G401 (cell line): ENCODE measurements at places on chromosomes 1 and 21.

GRCh38 chr1:183986941-183987340, 50.6 kb downstream of the COLGALT2 start:
- DNase-seq = no peak

- peak; percentile 27 for DNase-seq
These were observed 38.8 kb upstream of the ADORA3 start for GRCh38 chr1:111542187-111542586.

DNA sequence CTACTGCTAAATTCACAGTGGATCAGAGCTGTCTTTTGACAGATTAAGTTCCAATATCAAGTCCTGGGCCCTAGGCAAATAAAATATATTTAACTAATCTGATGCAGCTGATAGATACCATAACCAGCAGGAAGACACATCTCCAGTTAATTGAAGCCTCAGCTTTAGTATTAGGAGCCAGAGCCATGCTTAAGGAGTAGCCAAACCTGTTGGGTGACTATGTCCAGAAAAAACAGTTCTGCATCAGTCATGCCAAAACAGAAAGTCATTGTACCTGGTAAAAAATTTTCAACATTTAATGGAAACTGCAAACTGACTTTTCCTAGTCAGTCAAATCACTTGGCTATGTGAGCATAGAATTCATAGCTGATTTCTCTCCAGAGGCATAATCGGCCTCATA, 200.5 kb upstream of the RUNX1 start:
- no peak for DNase-seq

- DNase-seq = peak; percentile 9
These were observed 37.8 kb upstream of the CCSAP start for GRCh38 chr1:229380536-229381160.

DNA sequence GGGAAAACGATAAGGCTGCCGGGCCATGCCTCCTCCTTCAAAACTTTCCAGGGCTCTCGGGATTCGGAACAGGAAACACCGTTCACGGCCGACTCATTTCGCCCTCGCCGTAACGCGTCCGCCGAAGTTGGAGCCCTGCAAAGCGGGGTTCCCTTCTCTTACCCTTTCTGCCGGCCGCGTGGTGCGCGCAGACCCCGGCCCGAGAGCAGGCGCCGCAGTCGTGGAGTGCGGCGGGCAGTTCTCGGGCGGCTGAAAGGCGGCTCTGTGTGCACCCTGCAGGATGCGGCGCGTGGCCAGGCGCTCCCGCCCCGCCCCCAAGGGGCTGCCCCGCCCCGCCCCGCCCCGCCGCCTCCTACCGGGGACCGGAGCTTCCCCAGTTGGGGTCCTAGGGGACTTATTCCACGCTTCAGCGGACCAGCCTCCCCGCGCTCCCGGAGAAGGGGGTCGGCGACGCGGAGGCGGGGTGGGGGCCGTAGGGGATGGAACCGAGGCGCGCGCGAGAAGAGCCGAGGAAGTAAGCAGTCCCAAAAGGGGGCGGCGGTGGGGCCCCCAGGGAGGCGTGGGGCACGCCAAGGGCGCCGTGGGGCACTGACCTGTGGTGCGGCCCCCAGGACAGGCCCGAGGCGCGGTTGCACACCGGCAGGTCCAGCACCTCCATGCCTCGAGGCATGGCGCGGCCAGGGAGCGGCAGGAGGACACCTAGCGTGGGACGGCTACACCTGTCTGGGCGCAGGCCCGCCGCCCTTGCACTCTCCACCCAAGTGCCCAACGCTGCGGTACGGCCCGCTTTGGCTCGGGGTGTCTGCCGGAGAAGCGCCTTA, at the start of gene MCOLN2:
Gene MCOLN2, minus strand, starts transcription at position 268 of the 821 bp plus-strand sequence. Its CDS starts 241 bp downstream, at position 27.
- DNase-seq = no peak

DNA sequence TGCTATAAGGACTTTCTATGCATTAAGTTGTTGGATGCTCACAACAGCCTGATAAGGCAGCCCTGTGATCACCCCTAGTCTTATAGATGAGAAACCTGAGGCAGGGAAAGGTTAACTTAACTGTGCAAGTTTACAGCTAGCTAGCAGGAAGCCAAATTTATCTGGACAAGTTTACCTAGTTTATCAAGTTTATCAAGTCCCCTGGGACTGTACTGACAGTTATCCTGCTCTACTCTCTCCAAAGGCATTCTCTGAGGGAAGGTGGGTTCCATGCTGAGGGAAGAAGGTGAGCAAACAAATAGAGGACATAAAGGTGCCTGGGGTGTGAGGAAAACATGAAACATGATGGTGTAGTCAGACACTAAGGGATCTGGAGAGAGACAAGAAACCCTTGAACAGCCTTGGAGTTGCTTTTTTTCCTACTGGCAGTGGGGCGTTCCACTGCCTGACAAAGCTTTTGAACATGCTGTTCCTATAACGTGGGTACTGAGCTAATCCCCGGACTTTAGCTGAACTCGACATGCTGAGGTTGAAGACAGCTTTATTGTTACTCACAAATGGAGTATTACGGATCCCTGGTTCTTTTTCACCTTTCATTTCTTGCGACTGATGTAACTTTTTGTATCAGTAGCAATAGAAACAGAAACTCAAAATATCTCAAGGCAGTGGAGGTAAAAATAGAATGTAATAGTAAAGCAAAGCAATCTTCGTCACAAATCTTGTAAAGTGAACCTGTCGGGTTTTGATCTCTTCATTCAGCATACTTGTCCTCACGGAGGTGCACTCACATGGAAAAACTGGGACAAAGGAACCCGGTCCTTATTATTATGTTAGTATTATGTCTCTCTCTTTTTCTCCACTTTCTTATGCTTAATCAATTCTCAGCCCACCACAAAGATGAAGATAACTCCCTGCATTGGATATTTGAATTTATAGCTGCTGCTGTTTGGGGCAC, 42.4 kb upstream of the ESRRG start:
- DNase-seq = no peak

- DNase-seq = no peak
These were observed 52.0 kb upstream of the KCNA3 start for GRCh38 chr1:110726755-110727154.

DNA sequence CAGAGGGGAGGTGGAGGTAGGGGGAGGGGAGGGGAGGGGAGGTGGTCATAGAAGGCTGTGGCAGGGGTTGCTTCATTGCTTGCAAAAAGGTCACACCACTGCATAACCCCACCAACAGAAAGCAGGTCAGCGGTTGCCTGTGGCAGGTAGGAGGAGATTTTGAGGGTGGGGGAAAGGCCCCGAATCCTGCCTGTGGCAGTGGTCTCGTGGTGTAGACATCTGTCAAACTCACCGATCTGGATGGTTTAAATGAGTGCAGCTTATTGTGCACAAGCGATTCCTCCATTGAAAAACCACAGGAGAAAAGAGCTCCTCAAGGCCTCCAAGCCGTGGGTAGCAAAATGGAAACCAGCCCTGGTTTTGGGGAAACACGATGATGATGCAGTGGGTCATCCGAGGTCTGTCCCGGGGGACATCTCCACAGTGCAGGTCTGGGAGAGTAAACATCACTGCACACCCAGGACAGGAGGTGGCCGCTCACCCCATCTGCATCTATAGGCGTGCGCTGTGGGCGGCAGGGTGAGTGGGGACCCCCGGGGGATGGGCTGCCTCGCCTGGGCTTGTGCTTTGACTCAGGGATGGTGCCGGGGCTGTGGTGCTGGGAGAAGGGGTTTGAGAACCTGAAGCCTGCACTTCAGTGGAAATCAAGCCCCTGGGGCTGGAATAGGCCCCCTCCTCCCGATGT, 112.3 kb downstream of the CRYAA start:
- no peak for DNase-seq

- DNase-seq = peak; percentile 12
These were observed 90.8 kb downstream of the GTF2B start for GRCh38 chr1:88800382-88801051.
